ENCODE measurements at places on chromosomes 7 and 10.

DNA sequence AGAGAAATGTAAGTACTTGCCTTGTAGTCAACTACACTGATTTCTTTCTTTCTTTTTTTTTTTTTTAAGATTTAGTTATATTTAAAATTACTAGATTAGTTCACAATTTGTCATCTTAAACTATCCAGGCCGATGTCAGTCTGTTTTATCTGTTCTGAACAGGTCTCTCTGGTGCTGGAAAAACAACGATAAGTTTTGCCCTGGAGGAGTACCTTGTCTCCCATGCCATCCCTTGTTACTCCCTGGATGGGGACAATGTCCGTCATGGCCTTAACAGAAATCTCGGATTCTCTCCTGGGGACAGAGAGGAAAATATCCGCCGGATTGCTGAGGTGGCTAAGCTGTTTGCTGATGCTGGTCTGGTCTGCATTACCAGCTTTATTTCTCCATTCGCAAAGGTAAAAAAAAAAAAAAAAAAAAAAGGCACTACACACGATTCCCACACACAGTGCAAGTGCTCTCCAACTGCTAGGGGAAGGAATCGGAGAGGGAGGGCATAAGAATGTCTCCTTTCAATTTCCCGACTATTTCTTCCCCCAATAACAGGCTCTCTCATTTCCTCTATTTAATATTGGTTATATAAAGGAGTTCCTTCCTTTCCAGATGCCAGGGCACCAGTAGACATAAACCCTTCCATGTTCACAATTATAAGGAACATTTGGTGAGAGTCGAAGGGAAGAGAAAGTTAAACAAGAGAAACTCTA lies 53.4 kb downstream of the PAPSS2 start:
- no peak for DNase-seq

DNA sequence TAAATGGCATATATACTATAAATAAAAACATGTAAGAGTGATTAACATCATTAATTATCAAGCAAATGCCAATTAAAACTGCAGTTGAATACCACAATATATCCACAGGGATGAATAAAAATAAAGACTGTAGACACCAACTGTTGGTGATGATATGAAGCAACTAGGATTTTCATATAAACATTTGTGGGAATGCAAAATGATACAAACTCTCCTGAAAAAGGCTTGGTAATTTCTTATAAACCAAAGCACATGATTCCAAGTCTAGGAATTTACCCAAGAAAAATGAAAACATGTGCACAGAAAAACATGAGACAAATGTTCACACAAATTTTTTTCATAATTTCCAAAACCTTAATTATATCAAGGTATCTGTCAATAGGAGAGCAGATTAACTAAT lies 448.1 kb downstream of the ETV1 start:
- no peak for DNase-seq

DNA sequence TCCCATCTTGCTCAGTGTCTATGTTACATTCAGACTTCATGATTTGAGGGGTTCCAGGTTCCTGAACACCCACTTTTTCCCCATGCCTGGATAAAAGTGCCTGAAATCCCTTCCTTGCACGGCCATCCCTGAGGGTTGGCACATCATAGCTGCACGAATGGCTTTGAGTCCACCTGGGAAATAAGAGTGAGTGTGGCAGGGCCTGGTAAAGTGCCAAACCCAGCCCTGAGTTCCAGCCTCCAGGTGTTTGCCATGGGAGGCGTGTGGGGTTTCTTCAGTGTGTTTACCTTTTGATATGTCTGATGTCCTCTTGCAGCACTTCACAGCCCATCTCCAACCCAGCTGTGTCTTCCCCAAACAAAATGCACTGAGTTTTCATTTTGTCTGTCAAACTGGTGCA lies 145.7 kb downstream of the PAXIP1 start:
- DNase-seq = no peak

DNA sequence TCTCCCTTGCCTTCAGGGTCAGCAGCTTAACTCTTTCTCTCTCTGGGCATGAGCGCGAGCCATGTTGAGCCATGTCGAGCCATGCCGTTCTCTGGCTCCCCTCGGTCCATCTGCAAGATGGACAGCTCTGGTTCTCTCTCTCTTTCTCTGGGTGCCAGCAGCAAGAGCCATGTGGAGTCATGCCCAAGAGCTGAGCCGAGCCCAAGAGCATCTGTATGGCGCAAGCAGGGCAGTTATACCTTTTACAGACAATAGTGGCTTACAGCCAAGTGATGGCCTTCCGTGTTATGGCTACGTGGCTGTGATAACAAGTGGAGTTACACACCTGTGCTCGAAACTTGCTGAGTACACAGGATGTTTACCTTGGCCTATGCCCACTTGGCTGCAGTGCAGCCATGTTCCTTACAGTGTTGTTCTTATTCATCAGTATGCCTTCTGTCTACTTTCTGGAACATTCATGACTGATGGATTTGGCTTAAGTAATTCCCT lies 327.7 kb downstream of the GLRX3 start:
- DNase-seq = no peak

- DNase-seq = no peak
These were observed 91.9 kb upstream of the MKI67 start for GRCh38 chr10:128218161-128218560.

DNA sequence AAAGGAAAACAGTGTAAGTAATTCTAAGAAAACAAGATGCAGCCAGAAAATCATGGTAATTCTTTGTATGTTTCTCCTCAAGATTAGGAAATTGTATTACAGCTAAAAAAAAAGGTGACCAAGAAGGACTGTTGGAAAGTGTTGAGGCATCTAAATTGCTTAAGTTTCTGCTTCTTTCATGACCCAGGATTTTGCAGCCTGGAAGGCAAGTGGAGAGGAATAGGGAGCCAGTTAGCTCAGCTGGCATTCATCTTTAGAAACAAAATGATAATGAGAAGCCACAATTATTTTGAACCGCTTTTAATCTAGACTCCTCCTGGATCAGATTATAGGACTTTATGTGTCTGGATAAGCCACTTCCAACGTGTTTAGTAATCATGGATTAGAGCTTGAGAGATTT lies 56.8 kb upstream of the TMEM229A start:
- DNase-seq = no peak

GRCh38 chr7:105106473-105106872 lies 92.5 kb downstream of the KMT2E start:
- DNase-seq = no peak

DNA sequence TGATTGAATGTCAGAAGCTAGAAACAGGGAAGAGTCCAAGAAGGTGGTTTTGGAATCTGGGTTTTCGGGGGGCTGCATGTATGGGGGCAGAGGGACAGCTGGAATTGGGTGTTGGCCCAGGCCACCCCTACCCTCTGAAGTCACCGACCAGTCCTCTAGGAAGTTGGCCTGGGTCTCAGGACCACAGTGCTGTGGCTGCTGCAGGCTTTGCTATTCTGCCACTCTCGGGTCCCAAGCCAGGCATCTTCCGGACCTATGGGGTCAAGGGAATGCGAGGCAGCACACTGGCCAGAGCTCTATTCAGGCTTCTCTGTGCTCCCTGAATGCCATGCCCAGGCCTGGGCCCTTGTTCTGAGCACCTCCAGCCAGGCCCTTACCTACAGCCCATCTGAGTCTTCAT lies 13.2 kb downstream of the FGF8 start:
- DNase-seq = no peak

GRCh38 chr10:20185116-20185515 lies 368.9 kb downstream of the PLXDC2 start:
- DNase-seq = no peak

DNA sequence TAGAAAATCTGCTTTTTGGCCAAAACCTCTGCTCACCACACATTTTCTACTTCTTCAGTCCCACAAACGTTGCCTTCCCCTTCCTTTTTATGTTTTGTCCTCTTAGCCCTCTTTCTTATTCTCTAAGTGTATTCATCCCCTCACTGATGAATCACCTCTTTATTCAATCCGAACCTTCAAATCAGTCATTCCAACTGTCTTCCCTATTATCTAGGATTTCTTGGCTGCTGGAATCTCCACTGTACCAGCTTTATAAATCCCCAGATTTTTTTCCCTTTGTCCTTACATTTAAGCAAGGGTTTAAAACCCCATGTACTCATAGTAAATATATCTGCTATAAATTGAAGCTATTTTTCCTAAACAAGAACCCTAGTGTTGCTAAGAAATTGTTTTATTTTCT lies 176.9 kb downstream of the SEMA3A start:
- no peak for DNase-seq

- DNase-seq = no peak
These were observed 46.3 kb downstream of the KIAA1549 start for GRCh38 chr7:138934861-138935260.

- DNase-seq = no peak
These were observed 101.3 kb downstream of the THSD7A start for GRCh38 chr7:11730725-11731124.

DNA sequence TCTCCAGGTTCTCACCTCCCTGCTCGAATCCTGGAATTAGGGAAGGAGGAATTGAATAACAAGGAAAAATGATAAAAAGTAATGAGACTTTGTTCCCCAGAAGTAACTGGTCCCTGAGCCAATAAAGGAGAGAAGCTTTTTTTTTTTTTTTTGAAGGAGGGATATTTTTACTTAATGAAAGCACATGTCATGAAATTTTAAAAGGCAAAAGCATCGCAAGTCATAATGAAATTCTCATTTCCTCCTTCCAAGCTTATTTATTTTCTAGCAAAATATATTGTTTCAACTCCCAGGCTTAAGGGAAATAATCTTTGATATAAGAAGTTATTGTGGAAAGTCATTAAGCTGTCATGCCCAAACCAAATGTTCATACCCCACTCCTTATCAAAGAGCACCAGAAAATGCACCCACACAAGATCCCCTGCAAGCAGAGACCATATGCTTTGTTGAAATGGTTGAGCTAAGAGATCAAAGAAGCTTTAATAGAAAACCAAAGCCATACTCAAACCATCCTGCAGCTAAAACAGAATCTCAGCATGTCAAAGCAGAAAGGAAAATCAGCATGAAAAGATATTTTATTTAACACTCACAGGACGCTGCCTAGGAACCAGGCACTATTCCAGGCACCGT lies 16.7 kb upstream of the ABCC2 start:
- DNase-seq = no peak

GRCh38 chr10:130737621-130738020 lies 573.9 kb downstream of the TCERG1L start:
- no peak for DNase-seq

DNA sequence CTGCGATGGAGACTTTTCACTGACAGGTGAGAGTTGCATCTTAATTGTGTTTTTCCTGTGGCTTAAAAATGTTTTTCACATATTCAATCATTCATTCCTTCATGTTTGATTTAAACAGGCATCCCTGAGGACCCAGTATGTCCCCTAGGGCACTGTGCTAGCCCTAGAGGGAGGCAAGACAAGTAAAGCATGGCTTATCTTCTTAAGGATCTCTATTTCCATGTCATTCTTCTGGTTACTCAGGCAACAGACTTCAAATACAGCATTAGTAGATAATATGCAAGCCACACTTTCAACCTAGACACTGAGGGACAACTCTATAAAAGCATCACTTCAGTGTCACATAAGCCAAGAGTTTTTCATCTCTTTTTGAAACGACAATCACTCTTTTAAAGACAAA lies 29.2 kb downstream of the CDK1 start:
- no peak for DNase-seq

DNA sequence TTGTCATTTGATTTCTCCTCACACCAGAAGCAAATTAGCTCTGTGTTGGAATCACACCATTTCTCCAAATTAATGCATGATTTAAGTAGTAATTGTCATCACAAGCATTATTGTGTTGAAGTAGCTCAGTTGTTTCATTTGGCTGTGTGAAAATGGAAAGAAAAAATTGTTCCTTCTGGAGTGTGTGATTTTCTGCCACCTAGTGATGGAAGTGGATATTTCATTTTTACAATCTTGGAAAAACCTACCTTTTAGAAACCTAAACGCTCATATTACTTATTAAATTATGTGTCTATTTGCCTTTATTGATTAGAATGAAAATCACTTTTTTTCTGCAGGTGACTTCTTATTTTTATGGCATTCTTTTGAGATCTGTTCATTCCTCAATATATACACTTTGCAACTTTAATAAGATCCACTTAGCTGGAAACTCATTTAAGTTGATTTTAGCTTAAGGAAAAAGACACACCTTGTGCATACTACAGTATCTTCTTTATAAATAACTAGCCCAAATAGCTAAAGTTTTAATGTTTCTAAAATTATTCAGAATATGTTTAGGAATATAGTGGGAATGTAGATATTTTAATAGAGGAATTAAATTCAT lies 50.0 kb downstream of the SRI start:
- DNase-seq = no peak

GRCh38 chr7:155811560-155811894 lies 736 bp downstream of the SHH start:
- DNase-seq = no peak

DNA sequence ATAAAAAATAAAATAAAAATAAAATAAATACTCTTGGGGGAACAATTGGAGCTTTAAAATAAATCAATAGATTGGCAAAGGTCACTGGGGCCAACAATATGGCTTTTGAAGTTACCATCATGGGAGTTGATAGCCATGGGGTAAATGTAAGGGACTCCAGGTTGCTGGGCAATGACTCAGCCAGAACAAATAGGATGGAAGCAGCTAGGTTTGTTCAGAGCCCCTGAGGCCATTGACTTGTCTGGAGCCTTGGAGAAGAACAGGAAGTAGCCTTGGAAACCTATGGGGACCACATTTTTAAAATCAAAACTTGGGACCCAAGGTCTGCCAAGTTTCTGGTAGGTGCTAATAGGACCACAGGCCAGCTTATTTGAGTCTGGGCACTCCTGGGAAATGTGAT lies 20.2 kb upstream of the FRA10AC1 start:
- DNase-seq = no peak

DNA sequence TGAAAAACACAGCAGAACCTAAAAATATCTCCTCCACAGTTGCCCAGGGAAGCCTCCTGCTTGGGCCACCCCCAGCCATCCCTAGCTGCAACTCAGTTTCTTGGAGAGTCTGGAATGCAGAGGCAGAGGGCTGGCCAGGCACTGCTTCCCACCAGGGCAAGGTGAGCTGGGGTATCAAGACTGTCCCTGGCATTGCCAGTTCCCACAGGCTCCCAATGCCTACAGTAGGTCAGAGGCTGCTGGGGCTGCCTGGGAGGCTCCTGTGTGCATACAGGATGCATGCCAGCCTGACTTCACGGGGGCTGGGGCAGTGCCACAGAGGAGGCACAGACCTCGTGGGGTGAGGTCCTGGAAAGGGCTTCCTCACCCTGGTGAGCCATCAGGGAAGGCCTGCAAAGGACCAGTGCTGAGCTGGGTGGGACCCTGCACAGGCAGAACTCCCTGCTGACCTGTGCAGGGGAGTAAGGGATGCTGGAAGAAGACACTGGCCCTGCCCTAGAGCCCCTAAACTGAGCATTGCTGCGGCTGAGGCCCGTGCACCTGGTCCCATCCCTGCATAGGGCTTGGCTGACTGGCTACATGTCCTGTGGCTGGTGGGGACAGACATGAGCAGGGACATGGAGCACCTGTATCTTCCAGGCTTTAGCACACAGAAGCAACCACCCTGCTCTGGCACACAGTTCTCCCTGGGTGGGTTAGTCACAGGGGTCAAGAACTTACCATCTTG lies 121.9 kb upstream of the RET start:
- no peak for DNase-seq

- no peak for DNase-seq
These were observed 23.9 kb downstream of the RPA3 start for GRCh38 chr7:7694542-7694941.

- DNase-seq = no peak
These were observed 11.2 kb upstream of the HTR5A start for GRCh38 chr7:155058896-155059295.

GRCh38 chr7:91020636-91021385 lies 243.4 kb upstream of the FZD1 start:
- no peak for DNase-seq

Data from activated T-cell treated with anti-CD3 and anti-CD28 coated beads for 4 hours (primary cell).